Natural killer cell treated with Interleukin-12 subunit alpha and Interleukin-12 subunit beta and Interleukin-15 and Interleukin-18, amount 100 ng/mL, for 72 hours (primary cell): ENCODE measurements at places on chromosomes 4 and X.
A peak's percentile ranks its signal among the peaks of the same experiment; 100 is the strongest.

DNA sequence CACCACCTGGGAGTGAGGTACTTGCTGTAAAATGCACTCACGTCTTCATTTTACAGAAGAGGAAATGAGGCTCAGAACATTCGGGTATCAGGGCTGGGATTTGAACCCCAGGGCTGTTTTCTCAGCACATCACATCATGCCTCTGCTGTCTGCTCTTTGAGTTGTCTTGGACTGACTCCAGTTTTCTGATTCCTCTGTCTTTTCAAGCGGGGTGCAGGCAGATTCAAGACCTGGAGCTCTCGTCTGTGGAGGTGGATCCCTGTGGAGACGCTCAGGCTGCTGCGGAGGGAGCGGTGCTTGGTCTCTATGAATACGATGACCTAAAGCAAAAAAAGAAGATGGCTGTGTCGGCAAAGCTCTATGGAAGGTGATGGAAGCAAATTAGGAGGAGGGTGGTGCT is 6.3 kb downstream of the LAP3 start:
- no peak for DNase-seq

DNA sequence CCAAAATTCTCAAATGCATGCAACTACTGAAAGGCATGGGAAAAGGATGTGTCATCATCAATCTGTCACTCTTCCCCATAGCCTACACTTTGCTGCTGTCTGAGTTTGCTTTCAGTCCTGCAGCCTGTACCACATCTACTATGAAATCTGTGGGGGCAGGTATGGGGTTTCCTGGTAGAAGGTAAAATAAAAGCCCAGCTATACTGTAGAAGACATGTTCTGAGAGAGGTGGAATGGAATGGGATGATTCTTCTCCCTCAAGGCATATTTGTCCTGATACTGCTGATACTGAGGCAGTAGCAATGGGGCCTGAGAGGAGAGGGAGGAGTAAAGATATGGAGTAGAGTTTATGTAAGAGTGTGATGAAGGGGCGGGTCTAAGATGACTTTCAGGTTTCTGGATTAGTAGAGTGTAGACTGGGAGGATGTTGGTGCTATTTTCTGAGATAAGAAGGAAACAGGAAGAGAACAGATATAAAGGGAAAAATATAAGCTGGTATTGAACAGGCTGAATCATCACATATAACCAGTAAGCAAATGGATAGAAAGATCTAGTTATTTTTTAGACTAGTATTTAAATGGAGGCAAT is 38.7 kb upstream of the GYPA start:
- DNase-seq = no peak

DNA sequence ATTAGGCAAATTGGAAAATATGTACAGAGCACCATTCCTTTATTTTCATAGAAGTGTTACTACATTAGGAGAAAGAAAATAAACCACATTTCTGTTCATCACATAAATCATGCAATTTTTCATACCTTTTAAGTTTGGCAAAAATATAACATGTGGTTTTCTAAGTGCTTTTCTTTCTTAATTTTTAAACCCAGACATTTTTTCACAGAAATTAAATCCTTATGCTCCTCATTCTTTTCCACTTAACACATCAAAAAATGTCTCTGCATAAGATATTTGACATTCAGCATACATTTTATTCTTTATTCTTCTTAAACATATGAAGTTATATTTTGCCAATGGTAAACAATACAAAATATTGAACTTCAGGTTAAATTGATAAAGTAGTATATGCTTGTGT is 826.6 kb upstream of the SLIT2 start:
- no peak for DNase-seq

DNA sequence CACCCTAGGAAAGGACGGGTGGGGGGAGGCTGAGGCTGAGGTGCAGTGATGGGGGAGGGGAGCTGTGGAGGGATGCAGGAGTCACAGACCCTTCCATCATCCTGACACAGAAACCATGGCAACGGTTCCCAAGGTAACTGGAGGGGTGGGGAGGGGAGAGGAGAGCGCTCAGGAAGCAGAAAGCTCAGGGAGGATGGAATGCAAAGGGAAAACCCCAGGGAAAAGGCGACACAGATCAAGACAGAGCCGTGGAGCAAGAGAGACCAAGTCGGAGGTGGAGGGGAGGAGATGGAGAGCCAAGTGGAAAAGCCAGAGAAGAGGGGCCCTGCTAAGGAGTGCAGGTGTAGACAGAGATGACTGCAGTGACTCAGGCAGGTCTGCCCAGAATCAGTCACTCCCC is 14.5 kb downstream of the L1CAM start:
- no peak for DNase-seq

DNA sequence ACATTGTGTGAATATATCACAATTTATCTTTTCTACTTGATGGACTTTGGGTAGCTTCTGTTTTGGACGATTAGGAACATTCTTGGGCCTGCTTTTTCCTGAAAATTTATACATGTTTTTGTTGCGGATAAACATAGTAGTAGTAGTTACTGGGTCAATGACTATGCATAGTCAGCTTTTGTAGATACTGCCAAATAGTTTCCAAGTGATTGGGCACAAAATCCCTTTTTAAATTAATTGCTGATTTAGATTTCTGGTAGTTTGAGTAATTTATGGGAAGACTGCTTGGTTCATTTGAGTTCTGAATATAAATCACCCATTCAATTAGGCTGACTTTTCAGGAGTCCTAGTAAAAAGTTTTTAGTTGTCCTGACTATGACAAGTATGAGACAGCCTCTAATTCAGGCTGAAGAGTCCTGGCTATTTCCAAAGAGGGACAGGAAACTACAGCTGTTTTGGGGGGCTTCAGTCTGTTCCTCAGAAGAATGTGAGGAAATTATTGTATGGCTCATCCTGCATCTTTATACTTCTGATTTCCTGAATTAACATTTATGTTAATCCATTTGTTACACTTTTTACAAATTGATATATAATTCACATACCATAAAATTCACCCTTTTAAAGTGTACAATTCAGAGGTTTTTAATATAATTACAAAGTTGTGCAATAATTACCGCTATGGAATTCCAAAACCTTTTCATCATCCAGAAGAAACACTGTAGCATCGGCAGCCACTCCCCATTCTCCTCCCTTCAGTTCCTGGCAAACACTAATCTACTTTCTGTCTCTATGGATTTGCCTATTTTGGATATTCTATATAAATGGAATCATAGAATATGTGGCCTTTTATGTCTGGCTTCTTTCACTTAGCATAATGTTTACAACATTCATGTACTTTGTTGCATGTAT is 14.2 kb downstream of the LRP2BP start:
- no peak for DNase-seq

- DNase-seq = no peak
Observed at GRCh38 chr4:150130933-150131332, 52.7 kb downstream of the DCLK2 start.

- no peak for DNase-seq
Observed at GRCh38 chr4:159297091-159297490, 194.2 kb downstream of the RAPGEF2 start.

DNA sequence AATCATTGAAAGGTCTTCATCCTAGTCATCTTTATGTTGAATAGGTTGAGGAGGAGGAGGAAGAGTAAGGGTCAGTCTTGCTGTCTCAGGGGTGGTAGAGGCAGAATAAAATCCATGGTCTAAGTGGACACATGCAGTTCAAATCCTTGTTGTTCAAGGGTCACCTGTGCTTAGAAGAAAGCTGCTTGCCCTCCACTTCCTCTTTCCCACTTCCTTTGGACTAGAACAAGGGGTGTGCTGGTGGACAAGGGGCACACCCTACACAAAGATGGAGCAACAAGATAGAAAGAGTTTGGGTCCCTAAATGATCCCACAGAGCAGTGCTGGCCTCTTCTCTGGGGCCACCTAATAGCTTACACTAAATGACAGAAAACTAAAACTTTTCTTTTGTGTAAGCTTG is 47.9 kb downstream of the HSD17B13 start:
- DNase-seq = no peak

DNA sequence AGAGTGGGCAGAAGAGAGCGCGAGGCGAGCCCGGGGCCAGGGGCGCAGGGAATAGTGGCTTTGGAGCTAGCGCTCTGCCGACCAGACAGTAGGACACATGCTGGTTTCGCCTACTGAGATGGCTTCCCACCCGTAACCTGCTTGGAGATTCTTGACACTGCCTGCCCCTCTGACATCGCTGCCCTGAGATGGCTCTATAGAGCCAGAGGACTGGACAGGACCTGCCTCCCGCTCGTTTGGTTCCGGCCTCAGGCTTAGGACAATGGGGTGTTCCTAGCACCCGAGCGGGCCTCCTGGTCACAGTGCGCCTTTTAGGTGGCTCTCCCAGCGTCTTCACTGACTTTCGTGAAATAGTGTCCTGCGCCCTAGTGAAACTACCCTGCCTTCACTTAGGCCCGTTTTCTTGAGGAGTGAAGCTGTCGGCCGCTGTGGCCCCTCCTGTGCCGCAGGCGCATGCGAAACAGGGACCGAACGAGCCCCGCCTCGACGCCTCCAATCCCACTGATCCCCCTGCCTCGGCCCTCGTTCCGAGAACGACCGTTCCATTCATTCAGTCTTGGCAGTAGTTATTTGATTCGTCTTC is 608 bp downstream of the TAF1 start:
- no peak for DNase-seq

DNA sequence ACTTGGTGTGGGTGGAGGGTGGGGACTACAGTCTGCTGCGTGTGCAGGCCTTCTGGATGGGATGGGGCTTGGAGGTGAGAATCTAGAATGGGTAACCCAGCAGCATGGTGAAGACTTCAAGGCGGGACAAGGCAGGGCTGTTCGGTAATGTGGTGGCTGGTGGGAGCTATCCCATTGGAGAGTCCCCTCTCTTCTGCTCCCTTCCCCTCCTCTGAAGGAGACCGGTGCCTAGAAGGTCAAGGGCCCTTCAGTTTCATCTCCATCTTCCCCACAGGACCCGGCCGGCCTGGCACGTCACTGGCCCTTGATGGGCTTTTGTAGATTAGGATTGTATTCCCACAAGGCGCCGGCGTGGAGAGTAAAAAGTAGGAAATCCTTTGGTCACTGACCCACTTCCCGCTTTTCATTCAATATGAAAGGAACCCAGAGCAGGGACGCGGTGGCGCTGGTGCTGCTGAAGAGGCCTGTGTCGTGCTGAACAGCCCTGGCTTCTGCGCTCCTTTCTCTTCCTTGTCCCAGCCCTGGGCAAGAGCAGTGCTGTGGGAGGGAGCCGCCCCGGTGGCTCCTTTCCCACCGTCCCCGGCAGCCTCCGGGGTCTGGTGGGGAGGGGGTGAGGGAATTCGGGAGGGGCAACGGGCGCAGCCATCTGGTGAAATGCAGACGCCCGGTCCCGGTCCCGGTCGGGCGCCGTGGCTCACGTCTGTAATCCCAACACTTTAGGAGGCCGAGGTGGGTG is 7.3 kb upstream of the HMGB3 start:
- DNase-seq = no peak

DNA sequence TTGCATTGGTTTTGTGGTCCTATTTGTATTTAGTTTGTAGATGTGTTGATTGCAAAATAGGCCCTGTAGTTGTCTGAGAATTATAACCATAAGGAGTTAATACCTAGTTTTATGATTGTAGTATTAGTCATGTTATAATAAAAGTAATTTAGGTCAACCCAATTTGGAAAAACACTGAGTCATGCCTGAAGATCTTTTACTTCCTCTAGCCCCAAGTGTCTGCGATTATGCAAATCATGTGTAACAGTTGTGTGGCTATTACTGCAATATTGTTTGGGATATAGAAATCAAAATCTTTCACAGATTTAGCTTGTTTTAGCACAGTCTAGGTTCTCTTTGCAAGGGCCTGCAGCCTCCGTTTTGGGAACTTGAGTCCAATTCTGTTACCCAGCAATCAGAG is 12.6 kb downstream of the SRD5A3 start:
- no peak for DNase-seq

DNA sequence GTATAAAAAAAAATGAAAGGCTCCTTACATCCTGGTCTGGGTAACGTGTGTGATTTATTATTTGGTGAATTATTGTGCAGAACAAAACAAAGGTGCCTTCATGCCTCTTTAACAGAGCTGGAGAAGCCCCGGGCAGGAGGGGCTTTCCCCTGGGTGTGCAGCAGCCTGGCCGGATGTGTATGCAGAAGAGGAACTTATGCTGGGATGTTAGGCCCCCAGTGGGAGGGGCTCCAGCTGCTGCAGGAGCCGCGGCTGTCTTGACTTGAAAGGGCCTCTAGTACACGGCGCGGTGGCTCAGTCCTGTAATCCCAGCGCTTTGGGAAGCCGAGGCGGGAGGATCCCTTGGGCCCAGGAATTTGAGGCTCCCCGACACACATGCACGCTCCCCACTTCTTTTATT is 16.0 kb downstream of the CCNQ start:
- DNase-seq = peak; percentile 77

- DNase-seq = no peak
Observed at GRCh38 chr4:186032259-186032658, 36.7 kb upstream of the TLR3 start.

GRCh38 chrX:17531500-17531899 is 156.5 kb downstream of the NHS start:
- DNase-seq = no peak

DNA sequence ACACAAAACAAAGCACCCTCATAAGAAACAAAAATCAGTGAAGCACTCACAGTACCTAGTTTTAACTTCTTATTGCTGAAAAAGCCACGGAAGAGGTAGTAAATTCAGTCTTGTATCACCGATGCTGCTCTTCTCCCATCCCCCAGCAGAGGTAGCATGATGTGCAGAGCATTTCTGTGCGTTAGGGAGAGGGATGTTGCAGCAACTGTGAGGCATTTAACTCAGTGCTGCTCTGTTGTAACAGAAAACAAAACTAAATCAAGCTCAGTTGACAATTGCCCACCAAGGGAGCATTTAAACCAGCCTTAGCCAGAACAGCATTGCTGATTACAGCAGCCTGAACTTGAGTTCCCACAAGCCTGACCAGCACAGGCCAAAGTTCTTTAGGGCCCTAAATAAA is 1279.7 kb upstream of the ADGRL3 start:
- DNase-seq = no peak
